Tongue (tissue), 3 donors: ENCODE measurements at places on chromosomes 1 and 21. TPM values are rescaled to one million over a fixed set of nuclear protein-coding genes. Genes with fewer than 3 reads are reported as not detected.

The GPR25 gene
- total RNA-seq: not detected

The CAPZA1 gene
- total RNA-seq: 112 TPM

GRCh38 chr1:204868340-204868700 is 2.3 kb upstream of the NFASC start:
- peak; percentile 80 for DNase-seq

GRCh38 chr1:101653482-101653946 is 343.2 kb downstream of the OLFM3 start:
- no peak for DNase-seq

- DNase-seq: peak; percentile 78
Measured at GRCh38 chr1:74502432-74502831, 10.0 kb downstream of the LRRC53 start.

The TMEM240 gene
- 2.4 TPM for total RNA-seq

GRCh38 chr1:227131193-227131592 is 187.1 kb downstream of the CDC42BPA start:
- peak; percentile 34 for DNase-seq

DNA sequence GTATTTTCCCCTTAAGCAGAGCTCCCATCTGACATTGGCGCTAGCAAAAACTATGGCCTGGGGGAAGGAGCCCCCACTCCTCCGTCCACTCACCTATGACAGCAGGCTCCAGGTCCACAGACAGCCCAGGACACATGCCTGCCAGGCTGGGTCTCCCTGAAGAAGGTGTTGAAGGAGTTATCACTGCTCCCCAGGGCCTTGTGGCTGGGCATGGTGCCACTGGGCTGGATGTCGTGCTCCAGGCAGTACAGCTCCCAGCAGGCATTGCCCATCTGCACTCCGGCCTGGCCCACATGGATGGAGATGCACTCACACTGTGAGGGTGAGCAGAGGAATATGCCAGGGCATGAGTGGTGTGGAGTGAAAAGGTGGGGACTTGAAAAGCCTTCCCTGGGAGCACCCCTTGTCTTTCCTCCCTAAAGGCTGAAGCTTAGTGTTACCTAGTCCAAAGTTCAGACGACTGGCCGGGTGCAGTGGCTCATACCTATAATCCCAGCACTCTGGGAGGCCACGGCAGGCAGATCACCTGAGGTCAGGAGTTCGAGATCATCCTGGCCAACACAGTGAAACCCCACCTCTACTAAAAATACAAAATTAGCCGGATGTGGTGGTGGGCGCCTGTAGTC is 30.0 kb downstream of the RABIF start:
- no peak for DNase-seq

DNA sequence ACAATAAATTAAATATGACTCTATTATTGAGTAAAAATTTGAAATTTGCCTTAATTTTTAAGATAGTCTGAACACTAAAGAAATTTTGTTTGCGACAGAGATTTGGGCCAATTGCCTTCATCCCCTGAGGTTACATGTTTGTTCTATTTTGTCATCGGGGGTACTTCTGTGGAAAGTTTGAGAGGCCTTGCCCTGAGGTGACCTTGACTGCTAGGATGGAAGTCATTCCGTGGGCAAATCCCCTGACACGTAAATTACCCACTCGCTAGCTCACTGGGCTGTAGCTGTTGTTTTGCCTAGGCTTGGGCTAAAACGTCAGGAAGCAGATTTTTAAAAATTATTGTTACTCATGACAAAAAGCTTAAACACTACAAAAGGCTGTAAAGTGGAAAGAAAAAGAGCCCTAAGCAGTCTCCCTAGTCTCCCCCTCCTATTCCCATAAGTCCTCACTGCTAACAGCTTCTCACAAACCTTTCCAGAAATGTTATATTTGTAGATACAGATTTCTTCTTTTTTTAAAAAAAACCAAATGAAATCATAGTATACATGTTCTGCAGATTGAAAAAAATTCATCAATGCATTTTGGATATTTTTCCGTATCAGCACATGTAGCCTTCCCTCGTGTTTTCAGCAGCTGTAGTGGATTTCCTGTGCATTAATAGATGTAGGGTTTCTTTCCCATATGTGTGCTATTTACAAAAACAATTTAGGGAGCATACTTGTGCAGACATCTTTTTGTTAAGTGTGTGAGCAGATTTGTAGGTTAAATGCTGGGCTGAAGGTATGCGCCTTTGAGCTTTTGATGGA is 142.7 kb downstream of the MRPS6 start:
- no peak for DNase-seq

DNA sequence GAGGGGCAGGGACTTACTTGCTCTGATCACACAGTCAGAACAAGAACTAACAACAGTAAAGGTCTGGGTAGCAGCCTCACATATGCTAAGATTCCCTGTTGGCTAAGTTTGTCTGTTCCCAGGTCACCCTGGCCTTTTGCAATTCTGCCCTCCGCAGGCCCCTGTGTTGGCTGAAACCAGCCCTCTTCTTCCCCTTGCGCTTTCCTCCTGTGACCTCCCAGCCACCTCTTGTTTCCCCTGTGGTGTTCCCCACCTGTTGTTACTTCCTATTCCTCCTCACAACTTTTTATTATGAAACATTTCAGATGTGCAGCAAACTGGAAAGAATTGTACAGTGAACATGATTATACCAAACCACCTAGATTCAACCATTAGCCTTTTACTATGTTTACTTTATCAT is 23.4 kb downstream of the MAPKAPK2 start:
- no peak for DNase-seq

The TEDDM1 gene
- total RNA-seq: not detected

DNA sequence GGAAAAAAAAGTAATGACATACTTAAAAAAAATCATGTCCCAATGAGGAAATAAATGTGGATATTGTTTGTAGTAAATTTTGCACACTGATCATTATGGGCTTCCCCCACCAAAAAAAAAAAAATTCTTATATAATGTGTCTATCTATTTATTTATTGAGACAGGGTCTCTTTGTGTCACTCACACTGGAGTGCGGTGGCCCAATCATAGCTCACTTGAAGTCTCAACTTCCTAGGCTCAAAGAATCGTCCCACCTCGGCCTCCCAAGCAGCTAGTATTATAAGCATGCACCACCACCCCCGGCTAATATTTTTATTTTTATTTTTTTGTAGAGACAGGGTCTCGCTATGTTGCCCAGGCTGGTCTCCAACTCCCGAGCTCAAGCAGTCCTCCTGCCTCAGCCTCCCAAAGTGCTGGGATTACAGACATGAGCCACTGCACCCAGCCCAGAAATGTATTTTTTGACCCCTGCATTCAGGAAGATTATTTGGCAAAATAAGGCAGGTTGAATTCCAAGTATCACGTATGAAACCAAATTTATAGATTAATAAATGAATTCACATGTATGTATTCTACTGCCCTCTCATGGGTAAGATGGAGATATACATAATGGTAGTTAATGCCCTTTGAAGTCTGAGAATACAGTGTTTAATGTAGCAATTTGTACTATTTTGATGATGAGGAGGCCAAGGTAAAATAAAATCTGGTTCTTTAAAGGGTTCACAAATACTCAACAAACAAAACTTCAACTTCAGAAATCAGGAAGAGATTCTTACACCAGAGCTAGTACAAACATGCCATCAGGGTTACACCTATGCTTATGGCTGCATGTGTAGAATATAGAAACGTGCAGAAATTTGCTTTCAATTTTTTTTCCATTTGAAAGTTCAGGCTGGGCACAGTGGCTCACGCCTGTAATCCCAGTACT is 1.4 kb upstream of the DENND2C start:
- DNase-seq: peak; percentile 18

The TTC34 gene
- 0.10 TPM for total RNA-seq

DNA sequence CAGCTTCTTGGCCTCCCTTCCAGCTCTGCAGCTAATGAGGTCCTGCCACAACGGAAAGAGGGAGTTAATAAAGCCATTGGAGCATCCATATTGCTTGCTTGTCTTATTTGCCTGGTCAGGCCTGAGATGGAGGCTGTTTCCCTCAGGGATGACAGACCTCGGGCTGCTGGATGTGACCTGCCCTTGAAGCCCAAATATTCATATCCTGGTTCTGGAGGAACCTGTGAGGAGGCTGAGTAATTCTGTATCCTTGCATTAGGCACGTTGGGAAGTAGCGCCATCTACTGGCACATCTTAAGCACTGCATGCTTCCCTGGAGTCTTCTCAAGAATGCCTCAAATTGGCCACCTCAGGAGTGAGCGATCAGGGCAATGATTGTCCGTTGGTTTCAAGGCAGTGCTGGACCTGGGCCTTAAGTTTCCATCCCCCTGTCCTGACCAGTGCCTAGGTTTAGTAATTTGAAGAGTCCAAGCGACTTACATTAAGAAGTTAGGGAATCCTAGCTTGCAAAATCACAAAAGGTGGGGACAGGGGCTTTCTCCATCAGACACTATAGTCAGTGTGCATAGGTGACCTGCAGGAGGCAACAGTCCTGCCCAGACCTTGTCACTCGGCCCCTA is 13.8 kb upstream of the NASP start:
- peak; percentile 82 for DNase-seq

The S100A14 gene
- total RNA-seq: 40.9 TPM

DNA sequence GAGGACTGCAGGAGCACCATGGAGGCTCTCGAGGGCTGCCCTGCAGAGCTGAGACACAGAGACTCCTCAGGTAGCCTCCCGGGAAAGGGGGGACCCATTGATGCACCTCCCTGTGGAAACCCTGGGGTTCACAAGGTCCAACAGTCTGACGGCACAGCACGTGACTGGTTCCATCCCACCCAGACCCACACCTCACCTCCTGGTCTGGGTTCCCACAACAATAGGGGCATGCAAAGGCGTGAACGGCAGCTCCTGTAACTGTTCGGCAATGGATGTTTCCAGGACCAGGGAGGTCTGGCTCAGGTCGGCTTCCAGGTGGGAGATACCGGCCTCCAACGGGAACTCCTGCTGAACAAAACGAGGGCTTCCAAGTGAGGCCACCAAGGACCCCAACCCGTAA is 86.8 kb downstream of the NPHP4 start:
- DNase-seq: no peak

DNA sequence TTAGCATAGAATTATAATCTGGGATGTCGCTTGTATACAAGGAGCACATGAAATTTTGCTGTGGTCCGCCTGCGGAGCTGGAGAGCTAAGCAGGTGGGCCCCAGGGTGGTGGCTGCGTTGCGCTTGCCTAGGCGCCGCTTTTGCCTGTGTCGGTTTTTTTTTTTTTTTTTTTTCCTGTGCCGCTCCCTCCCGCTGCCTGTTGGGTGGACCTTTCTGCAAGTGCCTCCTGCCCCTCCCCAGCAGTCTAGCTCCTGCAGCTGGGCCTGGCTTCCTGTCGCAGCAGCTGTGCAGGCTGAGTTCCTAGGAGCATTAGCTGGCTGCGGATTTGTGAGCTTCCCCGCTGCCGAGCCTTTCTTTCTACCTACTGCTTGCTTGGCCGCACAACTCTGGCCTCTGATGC is 20.6 kb downstream of the PYHIN1 start:
- no peak for DNase-seq

DNA sequence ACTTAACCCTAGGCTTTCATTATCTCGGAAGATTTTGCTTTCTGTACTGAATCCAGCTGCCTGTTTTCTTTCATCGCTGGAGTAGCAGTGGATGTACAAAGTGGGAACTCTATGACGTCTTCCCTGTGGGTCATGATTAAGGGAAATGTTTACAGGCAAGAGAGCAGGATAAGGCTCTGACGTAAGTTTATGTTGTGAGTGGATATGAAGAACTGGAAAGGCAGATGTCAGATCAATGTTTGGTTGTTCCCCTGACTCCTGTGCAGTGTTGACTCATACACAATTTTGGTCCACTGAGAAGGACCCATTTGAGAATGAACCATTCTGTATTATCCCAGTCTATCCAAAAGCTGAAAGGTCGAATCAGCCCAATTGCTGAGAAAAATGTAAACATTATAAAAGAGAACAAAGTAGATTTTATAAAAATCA is 292.4 kb downstream of the GRIK1 start:
- DNase-seq: no peak

DNA sequence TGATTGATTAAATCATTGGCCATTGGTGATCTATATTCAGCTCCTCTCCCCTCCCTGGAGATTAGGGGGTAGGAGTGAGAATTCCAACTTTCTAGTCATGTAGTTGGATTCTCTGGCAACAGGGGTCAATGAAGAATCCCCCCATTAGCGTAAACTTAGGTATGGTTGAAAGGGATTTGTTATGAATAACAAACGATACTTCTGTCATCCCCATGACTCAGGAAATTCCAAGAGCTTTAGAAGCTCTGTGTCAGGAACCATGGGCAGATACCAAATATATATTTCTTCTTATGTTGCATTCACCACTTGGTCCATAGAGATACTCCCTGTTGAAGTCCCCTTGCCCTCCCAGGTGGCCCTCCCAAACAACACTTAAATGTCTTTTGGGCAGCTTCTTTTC is 124.5 kb downstream of the DNM3 start:
- no peak for DNase-seq

- peak; percentile 75 for DNase-seq
Measured at GRCh38 chr1:215526147-215526845, 40.8 kb upstream of the KCTD3 start.

DNA sequence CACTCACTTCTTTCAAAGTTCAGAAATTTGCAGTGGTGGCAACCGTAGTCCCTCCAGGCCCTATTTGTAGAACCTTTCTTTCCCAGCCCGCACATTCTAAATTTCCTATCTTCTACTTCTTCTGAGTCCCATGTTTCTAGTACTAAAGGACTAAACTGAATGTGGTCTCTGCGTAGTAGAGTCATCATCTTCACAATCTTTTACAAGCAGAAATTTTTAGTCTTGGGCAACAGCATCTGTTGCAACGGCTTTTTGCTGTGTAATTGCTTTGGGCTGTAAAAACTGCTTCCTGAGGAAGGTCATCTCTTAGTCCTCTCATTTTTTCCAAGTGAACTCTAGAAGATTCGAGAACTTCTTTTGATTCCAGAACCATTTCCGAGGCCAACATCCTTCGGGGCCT is 23.9 kb downstream of the VAV3 start:
- DNase-seq: no peak

DNA sequence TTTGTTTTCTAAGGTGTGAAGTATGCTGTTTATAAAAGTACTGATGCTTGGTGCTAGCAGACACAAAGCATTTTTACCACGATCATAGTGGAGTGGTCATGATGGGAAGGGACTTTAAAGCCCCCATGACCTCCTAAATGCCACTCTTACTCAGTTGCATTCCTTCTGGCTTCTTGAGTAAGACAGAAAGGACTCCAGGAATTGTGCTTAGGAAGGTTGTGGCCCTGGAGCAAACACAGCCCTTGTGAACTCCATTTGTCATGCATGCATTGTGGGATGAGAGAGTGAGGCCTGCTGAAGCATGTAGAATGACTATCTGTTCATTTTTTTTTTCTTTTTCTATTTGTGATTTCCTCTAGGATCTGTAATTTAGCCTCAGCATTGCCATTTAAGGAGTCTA is 34.2 kb downstream of the AK5 start:
- no peak for DNase-seq

DNA sequence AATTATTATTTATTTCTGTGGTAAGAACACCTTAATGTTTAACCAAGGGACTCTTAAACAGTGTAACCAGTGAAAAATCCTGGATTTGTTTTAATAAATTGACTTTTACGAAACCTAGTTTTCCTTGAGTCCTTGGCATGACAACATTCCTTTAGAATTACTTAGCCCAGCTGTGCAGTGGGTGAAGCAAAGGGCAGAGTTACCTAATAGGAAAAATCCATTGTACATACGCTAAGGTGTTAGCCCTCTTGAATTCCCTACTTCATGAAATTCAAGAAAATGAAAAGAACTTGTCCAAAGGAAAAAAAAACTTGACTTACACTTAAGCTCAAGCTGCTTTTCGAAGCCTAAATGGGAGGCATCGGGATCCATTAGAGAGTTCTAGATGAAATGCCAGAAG is 852.0 kb upstream of the ADAMTS5 start:
- no peak for DNase-seq

The CHI3L2 gene
- total RNA-seq: 5.0 TPM

The FMO5 gene
- total RNA-seq: 1.5 TPM

The FCRL5 gene
- total RNA-seq: 0.10 TPM
